ENCODE measurements at places on chromosomes 13 and 19.

GRCh38 chr19:47595944-47596343, 13.0 kb upstream of the BICRA start:
- no peak overlapping the region for H3K4me3 ChIP-seq
- no peaks in the 10 kb centered on the region for H3K36me3 ChIP-seq
- no peak overlapping the region for H3K27ac ChIP-seq
- H3K27me3 ChIP-seq = no peaks in the 10 kb centered on the region
- no peak for DNase-seq

GRCh38 chr19:56866538-56866937, 26.0 kb upstream of the PEG3 start:
- no peak for DNase-seq
- H3K36me3 ChIP-seq = no peaks in the 10 kb centered on the region
- no peak overlapping the region for H3K27ac ChIP-seq
- no peak overlapping the region for H3K4me3 ChIP-seq
- H3K4me1 ChIP-seq = no peaks in the 10 kb centered on the region

DNA sequence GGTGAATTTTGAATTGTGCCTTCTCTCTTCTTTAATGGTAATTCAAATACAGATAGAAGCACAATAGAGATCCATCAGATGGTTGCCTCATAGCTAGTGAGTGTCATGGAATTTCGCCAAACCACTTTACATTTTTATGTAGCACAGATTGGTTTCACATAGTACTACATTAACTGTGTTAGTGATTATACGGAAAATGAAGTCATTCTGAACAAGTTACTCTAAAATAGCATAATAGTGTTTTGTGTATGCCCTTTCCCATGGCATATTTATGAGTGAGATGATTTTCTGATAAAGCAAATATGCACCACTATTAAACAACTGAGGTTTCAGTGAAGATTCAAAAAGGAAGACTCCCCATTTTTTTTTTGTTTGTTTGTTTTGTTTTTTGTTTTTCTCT, 1623.5 kb downstream of the PCDH9 start:
- H3K27ac ChIP-seq = no peak overlapping the region
- no peaks in the 10 kb centered on the region for H3K36me3 ChIP-seq
- H3K4me1 ChIP-seq = no peaks in the 10 kb centered on the region
- no peak for DNase-seq
- no peaks in the 10 kb centered on the region for H3K27me3 ChIP-seq

DNA sequence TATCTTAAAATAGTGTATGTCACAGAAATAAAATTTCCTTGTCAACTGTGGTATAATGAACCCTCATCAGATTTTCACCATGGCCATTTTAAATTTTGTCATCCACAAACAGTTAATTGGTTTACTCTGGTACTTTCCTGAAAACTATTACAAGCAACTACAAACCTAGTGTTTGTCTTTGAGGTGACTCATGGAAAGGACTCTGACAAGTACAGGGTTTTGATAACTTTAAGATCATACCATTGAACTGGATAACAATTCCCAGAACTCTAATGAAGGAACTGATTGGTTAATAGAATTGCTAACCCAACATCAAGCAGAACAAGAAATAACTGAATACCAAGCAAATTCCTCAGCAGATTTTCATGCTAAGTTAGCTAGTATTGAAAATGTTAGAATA, 237.7 kb upstream of the IPO5 start:
- H3K27ac ChIP-seq = no peak overlapping the region
- no peak overlapping the region for H3K4me3 ChIP-seq
- no peaks in the 10 kb centered on the region for H3K4me1 ChIP-seq
- no peak for DNase-seq
- H3K27me3 ChIP-seq = no peaks in the 10 kb centered on the region
- H3K36me3 ChIP-seq = no peaks in the 10 kb centered on the region

DNA sequence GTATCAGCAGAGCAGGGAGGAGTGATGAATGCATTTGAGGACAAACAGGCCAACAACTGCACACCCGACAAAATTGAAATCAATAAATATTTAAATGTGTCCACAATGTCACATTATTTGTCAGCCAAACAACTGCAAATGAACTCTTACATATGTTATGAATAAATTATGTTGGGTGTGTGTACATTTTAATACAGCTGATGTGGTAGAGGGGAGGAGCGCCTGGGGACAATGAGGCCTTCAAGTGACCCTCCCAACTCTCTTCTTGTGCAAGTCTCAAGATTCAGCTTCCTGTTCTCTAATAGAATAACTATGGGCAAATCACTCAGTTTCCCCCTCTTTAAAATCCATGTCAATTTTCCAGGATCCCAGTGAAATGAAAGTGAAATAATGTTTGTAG, 303.2 kb downstream of the TSHZ3 start:
- no peak overlapping the region for H3K27ac ChIP-seq
- H3K4me1 ChIP-seq = no peaks in the 10 kb centered on the region
- no peak overlapping the region for H3K4me3 ChIP-seq
- no peak for DNase-seq
- H3K36me3 ChIP-seq = no peaks in the 10 kb centered on the region

DNA sequence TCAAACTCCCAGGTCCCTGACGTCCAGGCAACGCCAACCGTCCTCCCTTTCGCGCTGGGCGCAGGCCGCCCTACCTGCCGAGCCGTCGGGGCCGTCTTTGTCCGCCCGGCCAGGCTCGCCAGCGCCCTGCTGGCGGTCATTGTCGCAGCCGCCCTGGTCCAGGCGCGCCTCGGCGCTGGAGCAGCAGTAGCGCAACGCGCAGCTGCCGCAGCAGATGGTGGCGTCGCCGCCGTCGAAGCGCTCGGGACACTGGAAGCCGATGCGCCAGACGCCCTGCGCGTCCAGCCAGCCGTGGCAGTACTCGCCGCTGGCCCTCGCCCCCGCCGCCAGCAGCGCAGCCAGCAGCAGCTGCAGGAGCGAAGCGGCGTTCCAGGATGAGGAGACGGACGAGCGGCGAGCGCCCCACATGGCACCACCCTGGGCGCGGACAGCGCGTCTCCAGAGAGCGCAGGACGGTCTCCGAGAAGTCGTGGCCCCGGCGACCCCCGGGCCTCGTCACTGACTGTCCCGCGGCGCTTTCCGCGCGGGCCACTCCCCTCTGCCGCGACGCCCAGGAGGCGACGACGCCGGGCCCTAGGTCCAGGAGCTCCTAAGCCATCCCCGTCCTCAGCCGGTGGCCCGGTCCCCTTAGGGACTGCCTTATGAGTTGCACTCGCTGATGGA, 1.1 kb downstream of the SHISA2 start:
- peaks cover 24% of the 10 kb centered on the region for H3K27me3 ChIP-seq
- H3K4me3 ChIP-seq = peak overlapping the region; percentile 32
- no peak for DNase-seq
- H3K36me3 ChIP-seq = peaks cover 2% of the 10 kb centered on the region

DNA sequence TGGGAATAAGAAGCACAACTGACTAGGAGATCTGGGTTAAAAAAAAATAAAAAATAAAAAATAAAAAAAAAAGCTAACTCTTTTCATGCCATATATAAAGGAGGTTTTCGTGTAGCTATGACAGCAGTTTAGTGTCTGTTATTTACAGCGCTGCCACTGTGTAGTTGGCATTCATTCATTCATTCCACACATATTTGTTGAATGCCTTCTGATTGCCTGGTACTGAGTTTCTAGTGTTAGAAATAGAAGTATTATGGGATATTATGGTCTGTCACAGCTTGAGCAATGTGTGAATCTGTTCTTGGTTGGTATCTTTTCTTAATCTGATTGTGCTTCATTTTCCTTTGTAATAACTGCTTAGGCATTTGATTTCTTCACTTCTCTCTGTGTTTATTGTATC, 237.4 kb downstream of the NBEA start:
- H3K27me3 ChIP-seq = no peaks in the 10 kb centered on the region
- H3K27ac ChIP-seq = no peak overlapping the region
- peaks cover 14% of the 10 kb centered on the region for H3K36me3 ChIP-seq
- no peaks in the 10 kb centered on the region for H3K4me1 ChIP-seq
- no peak overlapping the region for H3K4me3 ChIP-seq
- no peak for DNase-seq

DNA sequence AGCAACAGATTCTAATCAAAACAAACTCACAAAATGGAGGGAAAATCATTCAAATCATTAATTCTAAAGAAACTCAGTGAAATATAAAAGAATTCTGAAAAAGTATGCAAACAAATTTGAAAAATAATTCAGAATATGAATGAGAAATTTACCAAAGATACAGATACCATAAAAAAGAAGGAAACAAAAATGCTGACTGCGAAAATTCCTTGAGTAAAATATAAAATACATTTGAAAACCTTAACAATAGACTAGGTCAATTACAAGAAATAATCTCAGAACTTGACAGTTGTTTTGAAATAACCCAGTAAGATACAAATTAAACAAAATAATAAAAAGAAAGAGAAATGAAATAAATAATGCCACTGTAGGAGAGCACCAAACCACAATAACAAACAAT, 1289.0 kb downstream of the SLITRK1 start:
- no peaks in the 10 kb centered on the region for H3K36me3 ChIP-seq
- H3K4me3 ChIP-seq = no peak overlapping the region
- peaks cover 31% of the 10 kb centered on the region for H3K27me3 ChIP-seq
- no peak overlapping the region for H3K27ac ChIP-seq

DNA sequence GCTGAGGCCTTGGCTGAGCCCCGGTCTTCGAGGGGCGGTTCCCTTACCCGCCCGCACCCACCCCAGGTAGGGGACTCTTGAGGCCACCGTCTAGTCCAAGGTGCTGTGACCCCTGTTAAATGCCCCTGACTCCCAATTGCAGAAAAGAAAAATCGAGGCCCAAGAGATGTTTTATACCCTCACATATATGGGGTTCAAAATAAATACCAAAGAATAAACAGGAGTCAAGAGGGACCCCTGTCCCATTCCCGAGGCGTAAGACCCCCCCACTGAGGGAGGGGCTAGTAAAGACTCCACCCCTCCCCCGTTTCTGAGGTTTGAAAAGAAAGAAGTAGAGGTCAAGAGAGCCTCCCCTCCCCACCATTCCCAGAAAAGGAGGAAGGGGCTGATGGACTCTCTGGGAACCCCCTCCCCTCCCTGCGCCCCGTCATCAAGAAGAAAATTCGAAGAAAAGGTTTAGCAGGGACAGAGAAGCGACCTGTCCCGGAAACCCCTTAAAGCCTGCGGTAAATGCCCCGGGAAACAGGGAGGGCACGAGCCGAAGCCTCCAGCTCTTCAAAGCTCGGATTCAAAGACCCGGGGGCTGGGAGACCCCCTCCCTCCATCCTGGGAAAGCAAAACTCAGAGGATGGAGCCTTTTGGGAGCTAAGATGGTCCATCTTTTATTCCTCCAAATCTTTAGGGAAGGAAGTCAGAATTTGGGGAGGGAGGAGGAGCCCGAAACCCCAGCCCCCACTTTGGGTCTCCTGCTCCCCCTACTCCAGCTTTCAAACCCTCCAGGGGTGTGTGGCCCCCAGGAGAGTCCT, 755 bp upstream of the RAB3A start:
- peak overlapping the region; percentile 76 for H3K27ac ChIP-seq
- peak overlapping the region; percentile 83 for H3K4me3 ChIP-seq
- no peak for DNase-seq
- H3K4me1 ChIP-seq = peaks cover 9% of the 10 kb centered on the region
- no peaks in the 10 kb centered on the region for H3K27me3 ChIP-seq

GRCh38 chr19:14459703-14460102, 15.5 kb downstream of the PTGER1 start:
- no peak overlapping the region for H3K27ac ChIP-seq
- H3K27me3 ChIP-seq = no peaks in the 10 kb centered on the region
- no peaks in the 10 kb centered on the region for H3K4me1 ChIP-seq
- peaks cover 30% of the 10 kb centered on the region for H3K36me3 ChIP-seq

DNA sequence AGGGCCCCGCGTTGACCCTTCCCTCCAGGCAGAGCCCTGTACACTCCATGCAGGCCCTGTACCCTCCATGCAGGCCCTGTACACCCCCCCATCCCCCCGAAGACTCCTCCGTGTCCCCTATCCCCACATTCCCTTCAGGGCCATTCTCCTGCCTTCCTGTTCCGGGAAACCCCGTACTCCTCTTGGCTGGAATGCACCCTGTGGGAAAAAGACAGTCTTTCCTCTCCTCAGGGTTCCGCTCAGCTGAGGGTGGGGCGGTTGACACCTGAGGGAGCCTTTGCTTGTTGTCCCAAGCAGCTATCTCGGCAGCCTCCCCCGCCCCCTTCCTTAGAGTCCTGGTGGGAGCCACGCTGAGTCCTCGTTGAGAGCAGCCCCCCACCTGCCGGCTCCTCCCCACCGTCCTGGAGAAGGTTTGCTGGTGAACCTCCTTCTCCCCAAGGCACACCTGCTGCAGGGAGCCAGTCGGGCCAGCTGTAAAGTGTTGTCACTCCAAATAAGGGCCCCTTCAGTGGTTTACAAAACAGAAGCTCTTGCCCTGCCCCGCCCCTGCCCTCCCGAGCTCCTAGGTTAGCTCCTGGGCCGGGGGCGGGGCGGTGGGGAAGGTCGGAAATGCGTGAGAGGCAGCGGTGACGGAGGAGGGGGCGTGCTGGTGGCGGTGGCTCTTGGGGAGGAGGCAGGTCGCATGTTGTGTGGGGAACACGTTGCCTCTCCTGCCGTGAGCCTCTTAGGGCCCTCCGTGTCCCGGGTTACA, 1.5 kb downstream of the GNA11 start:
- no peaks in the 10 kb centered on the region for H3K36me3 ChIP-seq
- no peaks in the 10 kb centered on the region for H3K27me3 ChIP-seq
- peak overlapping the region; percentile 77 for H3K4me3 ChIP-seq
- no peak overlapping the region for H3K27ac ChIP-seq

- H3K27ac ChIP-seq = no peak overlapping the region
- H3K4me1 ChIP-seq = no peaks in the 10 kb centered on the region
- no peaks in the 10 kb centered on the region for H3K36me3 ChIP-seq
- no peaks in the 10 kb centered on the region for H3K27me3 ChIP-seq
- H3K4me3 ChIP-seq = no peak overlapping the region
Observed at GRCh38 chr13:59439776-59440428, 723.8 kb downstream of the DIAPH3 start.

DNA sequence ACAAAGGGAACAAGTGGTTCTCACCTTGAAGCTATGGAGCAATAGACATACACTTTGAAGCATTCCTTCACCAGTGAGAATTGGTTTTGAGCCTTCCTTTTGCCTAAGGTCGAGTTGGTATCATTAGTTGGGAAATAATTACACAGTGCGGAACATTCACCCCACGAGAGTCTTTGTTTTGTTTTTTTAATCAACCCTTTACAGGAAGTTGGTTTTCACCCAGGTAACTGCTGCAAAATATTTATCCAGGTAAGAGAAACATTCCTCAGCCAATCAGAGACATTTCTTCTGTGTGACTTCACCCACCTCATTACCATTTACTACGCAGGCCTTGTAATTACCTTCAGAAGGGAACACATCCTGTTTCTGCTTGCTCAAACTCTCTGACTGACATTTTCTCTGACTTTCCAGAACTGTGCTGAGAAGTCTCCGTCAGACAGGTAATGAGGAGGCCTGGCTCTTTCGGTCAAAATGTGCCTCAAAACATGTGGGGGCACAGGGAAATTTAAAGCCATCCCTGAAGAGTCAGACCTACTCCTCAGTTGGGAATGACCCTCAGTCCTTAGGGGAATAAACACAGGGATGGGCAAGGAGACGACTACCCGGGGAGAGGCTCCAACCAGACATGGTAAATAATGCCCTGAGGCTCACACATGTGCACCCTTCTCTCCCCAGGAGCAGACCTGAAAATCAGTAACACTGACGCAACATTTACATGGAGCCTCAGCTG, 22.7 kb upstream of the SERP2 start:
- DNase-seq = no peak
- H3K27me3 ChIP-seq = no peaks in the 10 kb centered on the region
- no peak overlapping the region for H3K27ac ChIP-seq

All from H1 (cell line).